ENCODE measurements at places on chromosomes 12 and 14. TPM values are rescaled to one million over a fixed set of nuclear protein-coding genes. Genes with fewer than 3 reads are reported as not detected.

- H3K27ac ChIP-seq, result no peak overlapping the region
- H3K27me3 ChIP-seq, result no peaks in the 10 kb centered on the region
- no peaks in the 10 kb centered on the region for H3K4me1 ChIP-seq
- no peaks in the 10 kb centered on the region for H3K36me3 ChIP-seq
- no peak for DNase-seq
Measured at GRCh38 chr14:70887207-70887681, 20.0 kb upstream of the PCNX1 start.

DNA sequence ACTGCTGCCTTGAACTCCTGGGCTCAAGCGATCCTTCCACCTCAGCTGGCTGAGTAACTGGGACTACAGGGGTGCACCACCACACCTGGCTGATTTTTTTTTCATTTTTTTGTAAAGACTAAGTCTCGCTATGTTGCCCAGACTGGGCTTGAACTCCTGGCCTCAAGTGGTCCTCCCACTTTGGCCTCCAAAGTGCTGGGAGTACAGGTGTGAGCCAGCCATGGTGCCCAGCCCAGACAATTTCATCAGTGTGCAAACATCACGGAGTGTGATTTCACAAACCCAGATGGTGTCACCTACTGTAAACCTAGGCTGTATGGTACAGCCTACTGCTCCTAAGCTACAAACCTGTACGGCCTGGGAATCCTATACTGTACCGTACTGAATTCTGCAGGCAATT lies 6.9 kb upstream of the BCL7A start:
- no peaks in the 10 kb centered on the region for H3K4me1 ChIP-seq
- DNase-seq, result no peak
- no peaks in the 10 kb centered on the region for H3K27me3 ChIP-seq
- no peak overlapping the region for H3K27ac ChIP-seq

GRCh38 chr12:104699489-104700190 lies 242.9 kb downstream of the CHST11 start:
- H3K36me3 ChIP-seq, result no peaks in the 10 kb centered on the region
- DNase-seq, result no peak
- H3K27me3 ChIP-seq, result no peaks in the 10 kb centered on the region
- no peak overlapping the region for H3K4me3 ChIP-seq
- H3K4me1 ChIP-seq, result no peaks in the 10 kb centered on the region
- no peak overlapping the region for H3K27ac ChIP-seq

GRCh38 chr14:72800296-72800695 lies 93.6 kb downstream of the DPF3 start:
- no peak for DNase-seq
- H3K36me3 ChIP-seq, result no peaks in the 10 kb centered on the region
- H3K4me1 ChIP-seq, result no peaks in the 10 kb centered on the region
- H3K27ac ChIP-seq, result no peak overlapping the region
- no peaks in the 10 kb centered on the region for H3K27me3 ChIP-seq

DNA sequence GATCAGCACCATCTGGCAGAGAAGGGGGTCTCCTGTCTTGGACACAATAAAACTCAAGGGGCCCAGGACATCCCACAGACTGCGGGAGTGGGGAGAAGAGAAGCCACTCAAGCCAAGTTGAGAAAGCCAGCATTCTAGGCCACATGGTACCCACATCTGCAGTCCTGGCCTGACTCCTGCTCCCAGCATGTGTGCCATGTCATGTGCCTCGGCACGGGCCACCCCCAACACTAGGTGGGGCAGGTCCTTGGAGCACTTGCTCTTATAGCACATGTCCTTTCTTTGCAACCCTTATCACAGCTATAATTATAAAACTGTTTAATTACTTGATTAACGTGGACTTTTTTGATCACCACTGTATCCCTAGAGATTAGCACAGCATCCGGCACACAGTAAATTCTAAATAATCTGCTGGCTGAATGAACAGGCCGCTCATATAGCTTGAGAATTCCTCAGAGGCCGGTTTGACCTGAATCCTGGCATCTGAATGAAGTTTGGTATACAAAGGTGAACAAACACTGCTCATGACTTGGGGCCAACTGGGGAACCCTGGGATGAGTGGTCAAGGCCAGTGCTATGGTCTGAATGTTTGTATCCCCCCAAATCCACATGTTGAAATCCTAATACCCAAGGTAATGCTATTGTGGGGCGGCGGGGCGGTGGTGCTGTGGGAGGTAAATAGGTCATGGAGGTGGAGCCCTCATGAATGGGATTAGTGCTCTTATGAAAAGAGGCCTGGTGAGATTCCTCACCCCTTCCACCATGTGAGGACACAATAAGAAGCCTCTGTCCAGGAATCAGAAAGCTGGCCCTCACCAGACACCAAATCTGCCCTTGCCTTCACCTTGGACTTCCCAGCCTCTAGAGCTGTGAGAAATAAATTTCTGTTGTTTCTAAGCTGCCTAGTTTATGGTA lies 6.6 kb downstream of the NCKAP5L start:
- H3K4me3 ChIP-seq, result no peak overlapping the region
- peaks cover 18% of the 10 kb centered on the region for H3K36me3 ChIP-seq
- DNase-seq, result no peak
- no peaks in the 10 kb centered on the region for H3K27me3 ChIP-seq
- no peaks in the 10 kb centered on the region for H3K4me1 ChIP-seq

The CIROP gene
- total RNA-seq, result not detected

- no peak overlapping the region for H3K27ac ChIP-seq
- H3K27me3 ChIP-seq, result no peaks in the 10 kb centered on the region
- H3K4me1 ChIP-seq, result no peaks in the 10 kb centered on the region
- no peak overlapping the region for H3K4me3 ChIP-seq
- no peak for DNase-seq
- no peaks in the 10 kb centered on the region for H3K36me3 ChIP-seq
Measured at GRCh38 chr14:51581017-51581881, 70.5 kb upstream of the FRMD6 start.

The PPP4R4 gene
- total RNA-seq, result 0.22 TPM

DNA sequence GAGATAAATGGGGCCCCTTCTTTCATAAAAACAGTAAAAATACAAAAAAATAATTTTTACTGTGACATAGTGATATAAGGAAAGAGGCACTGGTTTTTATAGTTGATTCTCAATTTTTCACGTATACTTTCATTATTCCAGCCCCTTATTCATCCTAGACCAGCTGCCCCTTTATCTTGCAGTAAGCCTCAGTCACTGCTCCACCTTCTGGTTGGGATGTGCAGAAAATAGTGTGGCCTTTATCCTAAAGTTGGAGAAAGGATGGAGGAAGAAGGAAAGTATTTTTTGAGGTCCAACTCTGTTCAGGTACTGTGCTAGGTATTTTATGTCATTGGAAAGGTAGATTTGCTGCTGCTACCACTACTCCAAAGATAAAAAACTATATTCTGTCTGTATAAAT lies 172.7 kb downstream of the ANO6 start:
- no peak overlapping the region for H3K27ac ChIP-seq
- H3K27me3 ChIP-seq, result no peaks in the 10 kb centered on the region
- no peaks in the 10 kb centered on the region for H3K4me1 ChIP-seq
- no peak overlapping the region for H3K4me3 ChIP-seq
- DNase-seq, result no peak

DNA sequence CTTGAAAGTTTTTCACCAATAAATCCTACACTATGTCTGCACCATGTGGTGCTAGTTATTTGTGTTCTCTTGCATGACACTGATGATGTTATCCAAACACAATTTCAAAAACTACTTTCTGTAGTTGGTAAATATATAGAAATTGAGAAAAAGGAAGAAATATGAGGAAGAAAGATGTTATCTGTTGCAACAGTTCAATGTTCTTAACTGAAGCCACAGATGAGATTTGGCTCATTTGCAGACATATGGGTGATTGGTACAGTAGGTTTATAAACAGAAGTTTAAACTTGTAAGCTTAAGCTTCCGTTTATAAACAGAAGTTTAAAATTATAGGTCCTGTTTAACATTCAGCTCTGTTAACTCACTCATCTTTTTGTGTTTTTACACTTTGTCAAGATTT lies at the start of gene CLEC12A:
CLEC12A (plus strand) TSS at position 229 of the 400 bp plus-strand sequence. CDS start 188 bp downstream, outside the sequence.
- no peaks in the 10 kb centered on the region for H3K36me3 ChIP-seq
- no peaks in the 10 kb centered on the region for H3K27me3 ChIP-seq
- H3K27ac ChIP-seq, result no peak within 1 kb of the TSS
- no peak within 1 kb of the TSS for H3K4me3 ChIP-seq
- no peak for DNase-seq
- no peaks in the 10 kb centered on the region for H3K4me1 ChIP-seq

GRCh38 chr12:906062-906585 lies 43.4 kb downstream of the RAD52 start:
- peaks cover 90% of the 10 kb centered on the region for H3K36me3 ChIP-seq
- H3K27me3 ChIP-seq, result no peaks in the 10 kb centered on the region
- H3K4me3 ChIP-seq, result no peak overlapping the region
- no peak for DNase-seq
